Lung (tissue), 17 donors: ENCODE measurements at places on chromosomes 2 and 18. TPM values are rescaled to one million over a fixed set of nuclear protein-coding genes. Genes with fewer than 3 reads are reported as not detected.

The CHRND gene
- not detected for polyA plus RNA-seq

The CDKL4 gene
- 0.10 TPM for polyA plus RNA-seq

The MYO3B gene
- not detected for polyA plus RNA-seq

The C1GALT1C1L gene
- 0.61 TPM for polyA plus RNA-seq

The SRD5A2 gene
- polyA plus RNA-seq, result 0.35 TPM

The FBXO15 gene
- polyA plus RNA-seq, result 2.6 TPM

The SMARCAL1 gene
- 5.2 TPM for polyA plus RNA-seq

The SERPINB11 gene
- polyA plus RNA-seq, result 0.52 TPM

The MAL gene
- polyA plus RNA-seq, result 8.7 TPM

The ALPG gene
- 0.76 TPM for polyA plus RNA-seq

The FBXO41 gene
- 0.93 TPM for polyA plus RNA-seq

The SLC16A14 gene
- 1.7 TPM for polyA plus RNA-seq

The LBX2 gene
- polyA plus RNA-seq, result 1.4 TPM

The CHRNG gene
- not detected for polyA plus RNA-seq

The CROCC2 gene
- polyA plus RNA-seq, result 1.3 TPM

The MAPK4 gene
- polyA plus RNA-seq, result 1.8 TPM

The NHEJ1 gene
- polyA plus RNA-seq, result 8.4 TPM

The CRYBA2 gene
- not detected for polyA plus RNA-seq

The ALLC gene
- polyA plus RNA-seq, result not detected

The CYP27A1 gene
- 65.3 TPM for polyA plus RNA-seq

The AGXT gene
- 0.05 TPM for polyA plus RNA-seq

The LYPD6 gene
- 0.17 TPM for polyA plus RNA-seq

The GPR35 gene
- polyA plus RNA-seq, result 3.9 TPM

The RASGRP3 gene
- 3.6 TPM for polyA plus RNA-seq

The CAVIN2 gene
- 67.5 TPM for polyA plus RNA-seq

The SPDYA gene
- 0.10 TPM for polyA plus RNA-seq

The IL1RL2 gene
- 0.35 TPM for polyA plus RNA-seq

The RTP5 gene
- polyA plus RNA-seq, result 0.13 TPM

The CDH19 gene
- 0.67 TPM for polyA plus RNA-seq

The GCA gene
- 34.1 TPM for polyA plus RNA-seq

The KIF3C gene
- polyA plus RNA-seq, result 2.2 TPM

The SERPINB10 gene
- not detected for polyA plus RNA-seq

The NOSTRIN gene
- 15.5 TPM for polyA plus RNA-seq

The CXCR1 gene
- polyA plus RNA-seq, result 0.47 TPM

The FTCDNL1 gene
- 2.0 TPM for polyA plus RNA-seq

The TIGD1 gene
- polyA plus RNA-seq, result 2.0 TPM

The TUBB8B gene
- polyA plus RNA-seq, result 0.47 TPM

The IL1RN gene
- 9.6 TPM for polyA plus RNA-seq

The COA5 gene
- polyA plus RNA-seq, result 60.7 TPM

The LHCGR gene
- 0.02 TPM for polyA plus RNA-seq

The CKAP2L gene
- polyA plus RNA-seq, result 0.63 TPM

The TTN gene
- polyA plus RNA-seq, result 11.2 TPM

The RNF152 gene
- 1.1 TPM for polyA plus RNA-seq

The KCNE4 gene
- 0.90 TPM for polyA plus RNA-seq

The UGT1A3 gene
- not detected for polyA plus RNA-seq

The ARHGAP28 gene
- polyA plus RNA-seq, result 1.7 TPM

The GTF2A1L gene
- polyA plus RNA-seq, result 0.39 TPM
